ENCODE measurements at places on chromosomes 2 and 18. TPM values are rescaled to one million over a fixed set of nuclear protein-coding genes. Genes with fewer than 3 reads are reported as not detected.

Gene VWC2L
- total RNA-seq, result not detected

Gene ACKR3
- 0.29 TPM for total RNA-seq

Gene PCARE
- not detected for total RNA-seq

Gene SNORC
- total RNA-seq, result 8.2 TPM

Gene PXDN
- total RNA-seq, result 114 TPM

Gene PGAP1
- 8.6 TPM for total RNA-seq

Gene TUBB8B
- not detected for total RNA-seq

Gene SPP2
- total RNA-seq, result not detected

All from MCF 10A (cell line).